Uterine smooth muscle cell (primary cell): ENCODE measurements at places on chromosomes 3 and 15. TPM values are rescaled to one million over a fixed set of nuclear protein-coding genes. Genes with fewer than 3 reads are reported as not detected.

The DVL3 gene
- total RNA-seq: 30.9 and 38.6 TPM in 2 replicates

The MEIS2 gene
- total RNA-seq: 72.7 and 80.9 TPM in 2 replicates

The ENTPD3 gene
- total RNA-seq: not detected in 2 replicates

The CORO2B gene
- 26.7 and 50.8 TPM in 2 replicates for total RNA-seq

The SYNPR gene
- not detected in 2 replicates for total RNA-seq
